Substantia nigra (tissue), 51 donors: ENCODE measurements at places on chromosomes 7 and 10.

GRCh38 chr7:30322271-30323005 lies 38.0 kb downstream of the ZNRF2 start:
- no peak for DNase-seq

- no peak for DNase-seq
Observed at GRCh38 chr10:100528123-100528886, 1.4 kb downstream of the NDUFB8 start.

- no peak for DNase-seq
Observed at GRCh38 chr7:102285540-102286236, 980 bp upstream of the SH2B2 start.

DNA sequence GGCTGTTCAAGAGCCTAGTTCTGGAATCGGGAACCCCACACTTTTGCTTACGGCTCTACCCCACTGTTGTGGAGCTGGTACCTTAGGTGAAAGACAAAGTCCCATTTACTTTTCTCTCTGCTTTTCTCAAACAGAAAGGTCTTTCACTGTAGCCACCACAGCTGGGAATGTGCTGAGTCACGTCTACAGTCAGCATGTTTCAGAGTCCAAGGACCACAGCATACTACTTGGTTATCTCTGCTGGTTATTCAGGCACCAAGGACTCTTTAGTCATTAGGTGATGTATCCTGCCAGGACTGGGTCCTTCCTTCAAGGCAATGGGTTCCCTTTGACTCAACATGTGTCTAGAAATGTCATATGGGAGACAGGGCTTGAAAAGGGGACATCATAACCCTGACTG lies 266.8 kb upstream of the STEAP1 start:
- no peak for DNase-seq

GRCh38 chr7:150520145-150520544 lies 5.5 kb downstream of the GIMAP7 start:
- no peak for DNase-seq

DNA sequence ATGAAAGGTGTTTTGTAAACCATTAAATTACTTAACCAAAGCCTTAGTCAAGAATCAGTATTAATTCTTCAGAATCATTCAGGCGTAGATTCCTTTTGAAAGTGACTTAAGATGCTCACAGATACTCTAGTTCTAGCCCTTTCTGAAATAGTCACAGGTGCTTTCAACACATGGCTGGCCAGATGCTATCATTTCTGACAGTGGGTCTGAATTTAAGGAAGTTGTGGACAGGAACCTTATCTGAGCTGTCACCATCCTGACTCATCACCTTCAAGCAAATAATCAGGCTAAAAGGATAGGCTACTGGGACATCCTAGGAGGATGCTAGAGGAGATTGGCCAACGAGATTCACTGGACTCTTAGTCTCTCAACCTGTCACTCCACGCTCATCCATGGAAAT lies 501.5 kb downstream of the LRMDA start:
- DNase-seq: no peak

DNA sequence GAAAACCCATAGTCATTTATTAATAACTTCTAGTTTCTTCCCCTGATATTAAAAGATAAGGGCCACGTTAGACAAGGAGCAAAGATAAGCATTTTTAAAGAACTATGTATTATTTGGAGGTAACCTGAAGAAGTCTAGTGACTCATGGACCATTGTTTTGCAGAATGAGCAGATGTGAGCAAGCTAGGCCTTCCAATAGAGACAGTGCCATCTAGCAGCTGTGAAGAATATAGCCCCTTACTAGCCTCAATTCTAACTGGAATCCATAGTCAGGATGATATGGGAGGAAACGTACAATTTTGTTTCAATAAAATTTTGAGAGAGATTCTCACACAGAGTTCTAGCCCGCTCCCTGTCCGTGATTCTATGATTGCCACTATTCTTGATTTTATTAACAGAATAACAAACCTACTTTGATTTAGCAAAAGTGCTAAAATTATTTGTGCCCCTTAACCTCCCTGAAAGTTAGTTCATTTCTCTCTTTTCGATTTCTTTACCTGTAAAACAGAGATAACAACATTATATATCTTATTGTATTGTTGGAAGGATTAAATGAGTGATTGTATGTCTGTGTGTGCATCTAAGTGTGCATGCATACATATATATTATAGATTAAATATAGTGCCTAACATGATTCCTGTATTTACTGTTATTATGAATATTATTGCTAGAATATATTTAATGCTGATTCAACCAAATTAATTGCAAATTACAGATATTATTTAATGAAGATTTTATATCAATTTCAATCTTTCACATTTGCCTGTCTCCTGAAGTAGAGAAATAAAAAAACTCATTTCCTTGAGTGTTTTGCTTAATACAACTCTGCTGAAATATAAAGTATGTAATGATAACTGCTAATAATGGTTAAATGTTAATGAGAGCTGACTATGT lies 22.7 kb downstream of the FAM237B start:
- DNase-seq: no peak

GRCh38 chr7:473211-473734 lies 46.4 kb downstream of the PDGFA start:
- no peak for DNase-seq

GRCh38 chr7:19442016-19442785 lies 266.6 kb downstream of the POLR1F start:
- no peak for DNase-seq

DNA sequence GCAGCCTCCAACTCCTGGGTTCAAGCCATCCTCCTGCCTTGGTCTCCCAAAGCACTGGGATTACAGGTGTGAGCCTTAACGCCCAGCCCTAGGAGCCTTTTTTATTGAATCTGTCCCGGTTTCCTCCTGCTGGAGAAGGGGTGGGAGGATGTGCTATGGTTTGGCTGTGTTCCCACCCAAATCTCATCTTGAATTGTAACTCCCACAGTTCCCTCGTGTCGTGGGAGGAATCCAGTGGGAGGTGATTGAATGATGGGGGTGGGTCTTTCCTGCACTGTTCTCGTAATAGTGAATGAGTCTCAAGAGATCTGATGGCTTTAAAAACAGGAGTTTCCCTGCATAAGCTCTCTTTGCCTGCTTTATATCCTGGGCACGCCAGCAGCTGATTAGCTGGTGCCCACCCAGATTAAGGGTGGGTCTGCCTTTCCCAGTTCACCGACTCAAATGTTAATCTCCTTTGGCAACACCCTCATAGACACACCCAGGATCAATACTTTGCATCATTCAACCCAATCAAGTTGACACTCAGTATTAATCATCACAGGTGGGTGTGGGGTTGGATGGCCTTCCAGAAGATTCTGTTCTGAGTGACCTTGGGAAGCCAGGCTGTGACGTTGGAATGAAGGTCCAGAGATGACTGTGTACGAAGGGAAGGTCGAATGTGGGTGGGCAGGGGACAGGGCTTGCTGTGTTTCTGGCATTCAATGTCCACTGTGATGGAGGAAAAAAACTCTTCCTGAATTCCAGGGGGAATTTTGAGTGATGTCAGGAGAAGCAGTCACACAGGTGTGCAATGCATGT lies 33.8 kb upstream of the CUX1 start:
- DNase-seq: no peak

DNA sequence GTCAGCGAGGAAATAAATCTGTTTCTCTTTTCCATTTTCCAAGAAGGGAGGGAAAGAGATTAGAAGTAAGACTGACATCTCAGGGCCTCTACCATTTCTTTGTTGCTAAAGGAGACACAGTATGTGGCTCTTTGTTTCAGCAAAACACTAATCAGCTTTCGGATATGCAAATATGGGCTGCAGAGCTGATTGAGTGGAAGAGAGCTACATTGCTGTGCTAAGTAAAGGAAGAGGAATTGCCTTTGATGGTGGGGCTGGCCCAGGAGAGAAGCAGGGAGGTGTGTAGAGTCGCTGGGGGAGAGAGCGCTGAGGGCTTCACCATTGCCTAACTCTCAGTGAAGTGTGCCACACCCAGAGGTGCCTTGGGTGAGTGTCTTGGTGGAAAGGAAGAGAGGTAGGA lies 284.8 kb downstream of the SDK1 start:
- no peak for DNase-seq

- no peak for DNase-seq
Observed at GRCh38 chr7:101555921-101556275, 73.2 kb downstream of the MYL10 start.

- no peak for DNase-seq
Observed at GRCh38 chr10:43671659-43672531, 23.2 kb upstream of the ZNF32 start.

GRCh38 chr10:25842146-25842545 lies 91.9 kb upstream of the MYO3A start:
- no peak for DNase-seq
